ENCODE measurements at places on chromosomes 2 and 18. TPM values are rescaled to one million over a fixed set of nuclear protein-coding genes. Genes with fewer than 3 reads are reported as not detected.
A peak's percentile ranks its signal among the peaks of the same experiment; 100 is the strongest.

- no peak for DNase-seq
- no peaks in the 10 kb centered on the region for H3K27me3 ChIP-seq
- H3K27ac ChIP-seq: peak overlapping the region; percentile 14
These were observed 43.5 kb downstream of the ASAP2 start for GRCh38 chr2:9250091-9250490.

DNA sequence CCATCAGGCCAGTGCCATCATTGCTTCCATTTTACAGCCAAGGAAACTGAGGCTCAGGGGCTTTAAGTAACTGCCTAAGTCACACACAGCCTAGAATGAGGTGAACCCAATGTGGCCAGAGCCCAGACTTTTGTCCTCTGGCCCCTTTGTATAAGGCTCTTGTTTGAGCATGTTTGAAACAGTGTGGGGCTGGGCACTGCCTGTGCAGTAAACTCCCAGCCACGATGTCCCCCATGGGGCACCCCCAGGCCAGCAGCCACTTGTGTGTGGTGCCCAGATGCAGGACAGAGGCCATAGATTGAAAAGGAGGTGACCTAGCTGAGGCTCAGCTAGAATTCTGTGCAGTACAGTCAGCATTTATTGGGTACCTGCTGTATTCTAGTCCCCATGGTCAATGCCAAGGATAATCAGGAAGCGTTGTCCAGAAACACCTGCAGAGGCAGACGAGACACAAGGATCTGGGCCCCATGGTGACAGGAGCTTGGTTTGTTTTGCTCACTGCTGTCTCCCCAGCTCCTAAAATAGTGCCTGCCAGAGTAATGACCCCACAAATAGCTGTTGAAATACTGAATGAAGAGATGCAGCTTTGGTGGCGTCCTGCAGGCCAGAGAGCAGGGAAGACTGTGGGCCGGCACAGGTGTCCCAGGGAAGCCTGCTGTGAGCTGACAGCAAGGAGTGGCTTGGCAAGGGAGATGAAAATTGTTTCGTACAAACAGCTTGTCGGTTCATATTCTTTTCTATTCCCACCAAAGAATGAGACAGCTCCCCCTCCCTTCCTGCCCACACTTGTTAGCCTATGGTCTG lies 160.7 kb downstream of the LDLRAD4 start:
- no peaks in the 10 kb centered on the region for H3K36me3 ChIP-seq
- no peak overlapping the region for H3K4me3 ChIP-seq
- no peak for DNase-seq

DNA sequence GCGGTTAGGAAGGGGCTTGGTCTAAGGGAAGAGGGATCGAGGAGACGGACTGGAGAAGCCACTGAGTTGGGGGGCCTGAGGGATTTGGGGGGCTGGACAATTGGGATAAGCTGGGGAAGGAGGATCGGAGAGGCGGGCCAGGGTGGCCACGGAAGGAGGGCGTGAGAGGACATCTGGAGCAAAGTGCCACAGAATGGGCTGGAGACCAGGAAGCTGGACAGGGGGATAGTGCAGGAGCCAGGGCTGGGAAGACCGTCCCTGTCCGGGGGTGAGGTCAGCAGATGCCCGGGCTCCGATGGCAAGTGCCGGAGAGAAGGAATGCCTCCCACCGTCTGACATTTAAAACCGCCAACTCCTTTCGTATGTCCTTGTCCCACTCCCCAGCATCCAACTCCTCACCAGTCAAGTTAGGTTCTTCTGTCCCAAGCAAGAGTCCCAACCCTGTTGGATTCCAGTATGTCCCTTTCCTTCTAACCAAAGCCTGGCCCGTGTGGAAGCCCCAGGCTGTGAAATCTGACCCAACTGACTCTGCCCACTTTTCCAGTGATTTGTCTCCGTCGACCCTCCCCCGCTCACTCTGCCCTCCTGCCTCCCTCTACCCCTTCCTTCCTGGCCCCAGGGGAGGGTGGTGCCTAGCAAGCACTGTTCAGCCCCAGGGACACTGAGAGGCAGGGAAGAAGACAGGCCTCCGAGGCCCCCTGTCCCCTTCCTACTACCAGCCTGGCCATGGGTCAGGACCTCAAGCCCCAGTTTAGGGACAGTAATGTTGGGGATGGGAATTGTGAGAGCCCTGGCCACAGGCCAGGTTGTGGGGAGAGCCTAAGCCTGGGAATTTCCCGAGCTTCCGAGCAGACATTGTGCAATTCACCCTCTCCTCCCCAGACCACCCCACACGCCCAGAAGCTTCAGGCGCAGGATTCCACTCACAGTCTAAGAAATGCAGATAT lies 31.5 kb upstream of the TMBIM1 start:
- H3K4me1 ChIP-seq: peaks cover 20% of the 10 kb centered on the region
- peak overlapping the region; percentile 19 for H3K27ac ChIP-seq
- H3K27me3 ChIP-seq: peaks cover 72% of the 10 kb centered on the region
- H3K4me3 ChIP-seq: peak overlapping the region; percentile 95
- DNase-seq: peak; percentile 15

DNA sequence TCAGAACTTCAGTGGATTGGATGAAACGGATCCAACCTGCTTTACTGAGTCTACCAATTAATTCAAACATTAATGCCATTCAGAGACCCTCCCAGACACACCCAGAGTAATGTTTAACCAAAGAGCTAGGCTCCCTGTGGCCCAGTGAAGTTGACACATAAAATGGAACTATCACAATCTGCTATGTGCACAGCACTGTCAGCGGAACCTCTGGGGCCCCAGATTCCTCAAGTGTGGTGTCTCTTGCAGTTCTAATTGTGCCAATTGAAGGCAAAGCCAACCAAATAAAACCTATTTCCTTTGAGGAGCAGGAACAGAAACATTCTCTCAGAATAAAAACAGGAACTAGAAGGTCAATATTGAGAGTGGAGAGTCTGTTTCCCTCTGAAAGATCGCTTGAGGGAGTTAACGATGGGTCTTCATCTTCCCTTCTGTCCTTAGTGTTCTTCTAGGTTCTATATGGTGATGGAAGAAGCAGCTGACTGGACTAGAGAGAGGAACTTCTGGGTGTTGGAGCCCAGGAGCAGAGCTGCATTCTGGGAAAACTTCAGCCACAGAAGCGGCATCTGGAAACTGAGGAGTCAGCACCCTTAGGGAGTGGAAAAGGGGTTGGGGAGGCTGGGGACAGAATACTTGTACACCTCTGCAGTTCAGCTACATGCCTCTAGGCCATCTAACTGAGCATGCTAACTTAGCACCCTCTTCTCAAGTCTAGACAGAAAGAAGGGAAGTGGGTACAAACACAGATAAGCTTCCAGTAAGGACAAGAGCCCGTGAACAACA lies 174.4 kb upstream of the FBXO11 start:
- no peak for DNase-seq
- H3K4me3 ChIP-seq: no peak overlapping the region
- no peak overlapping the region for H3K27ac ChIP-seq
- H3K4me1 ChIP-seq: no peaks in the 10 kb centered on the region
- H3K27me3 ChIP-seq: no peaks in the 10 kb centered on the region
- H3K36me3 ChIP-seq: no peaks in the 10 kb centered on the region

GRCh38 chr18:59909289-59910036 lies 9.7 kb downstream of the PMAIP1 start:
- DNase-seq: no peak
- no peak overlapping the region for H3K27ac ChIP-seq
- H3K27me3 ChIP-seq: peaks cover 67% of the 10 kb centered on the region
- no peaks in the 10 kb centered on the region for H3K4me1 ChIP-seq

DNA sequence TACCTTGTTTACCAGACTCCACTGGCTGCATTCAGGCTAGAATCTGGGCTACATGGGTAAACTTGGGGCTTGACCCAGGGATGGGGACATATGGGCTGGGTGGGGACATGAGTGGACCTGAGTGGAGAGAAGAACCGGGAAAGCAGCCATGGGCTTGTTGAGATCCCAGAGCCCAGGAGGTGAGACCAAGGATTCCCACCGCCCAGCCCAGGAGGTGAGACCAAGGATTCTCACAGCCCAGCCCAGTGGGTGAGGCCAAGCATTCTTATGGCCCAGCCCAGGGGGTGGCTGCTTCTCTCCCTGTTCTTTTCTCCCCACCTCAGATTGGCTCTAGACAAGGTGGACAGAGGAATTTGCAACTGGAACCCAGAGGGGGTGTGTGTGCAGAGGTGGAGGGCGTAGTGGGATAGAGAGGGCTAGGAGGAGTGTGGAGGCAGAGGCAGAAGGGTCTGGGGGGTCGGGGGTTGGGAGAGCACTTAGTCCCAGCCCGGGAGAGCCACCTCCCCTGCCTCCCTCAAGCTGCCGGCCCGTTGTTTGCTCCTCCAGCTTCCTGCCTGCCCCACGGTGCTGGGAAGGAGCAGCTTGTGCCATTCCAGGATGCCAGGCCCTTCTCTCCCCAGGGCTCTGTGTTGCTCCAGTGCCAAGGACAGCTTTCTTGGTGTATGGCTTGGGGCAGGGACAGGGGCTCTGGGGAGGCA lies 25.6 kb downstream of the GLI2 start:
- H3K27me3 ChIP-seq: no peaks in the 10 kb centered on the region
- no peak for DNase-seq
- no peak overlapping the region for H3K27ac ChIP-seq
- H3K4me3 ChIP-seq: no peak overlapping the region

DNA sequence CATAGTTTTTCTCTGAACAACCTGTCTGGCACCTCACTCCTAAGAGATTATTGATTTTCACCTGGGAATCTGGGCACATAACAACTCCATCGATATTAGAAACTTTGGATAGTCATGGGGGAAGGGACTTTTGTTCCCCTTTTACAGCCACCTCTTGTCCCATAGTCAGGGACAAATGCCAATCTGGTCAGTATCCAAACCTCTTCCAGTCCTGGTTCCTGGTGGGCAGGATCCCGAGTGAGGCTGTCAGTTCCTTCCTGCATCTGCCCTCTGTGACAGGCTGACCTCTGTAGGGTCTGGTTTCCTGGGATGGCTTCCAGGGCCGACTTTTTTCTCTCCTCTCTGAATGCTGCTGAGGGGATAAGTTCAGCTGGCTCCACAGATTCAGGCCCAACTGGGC lies 11.0 kb downstream of the KIF5C start:
- H3K27me3 ChIP-seq: peaks cover 9% of the 10 kb centered on the region
- peaks cover 8% of the 10 kb centered on the region for H3K36me3 ChIP-seq
- no peak for DNase-seq
- H3K4me1 ChIP-seq: peaks cover 42% of the 10 kb centered on the region

GRCh38 chr2:241030883-241031282 lies 32.5 kb downstream of the SNED1 start:
- no peak overlapping the region for H3K4me3 ChIP-seq
- peaks cover 10% of the 10 kb centered on the region for H3K36me3 ChIP-seq
- no peak for DNase-seq
- H3K4me1 ChIP-seq: no peaks in the 10 kb centered on the region
- no peak overlapping the region for H3K27ac ChIP-seq

DNA sequence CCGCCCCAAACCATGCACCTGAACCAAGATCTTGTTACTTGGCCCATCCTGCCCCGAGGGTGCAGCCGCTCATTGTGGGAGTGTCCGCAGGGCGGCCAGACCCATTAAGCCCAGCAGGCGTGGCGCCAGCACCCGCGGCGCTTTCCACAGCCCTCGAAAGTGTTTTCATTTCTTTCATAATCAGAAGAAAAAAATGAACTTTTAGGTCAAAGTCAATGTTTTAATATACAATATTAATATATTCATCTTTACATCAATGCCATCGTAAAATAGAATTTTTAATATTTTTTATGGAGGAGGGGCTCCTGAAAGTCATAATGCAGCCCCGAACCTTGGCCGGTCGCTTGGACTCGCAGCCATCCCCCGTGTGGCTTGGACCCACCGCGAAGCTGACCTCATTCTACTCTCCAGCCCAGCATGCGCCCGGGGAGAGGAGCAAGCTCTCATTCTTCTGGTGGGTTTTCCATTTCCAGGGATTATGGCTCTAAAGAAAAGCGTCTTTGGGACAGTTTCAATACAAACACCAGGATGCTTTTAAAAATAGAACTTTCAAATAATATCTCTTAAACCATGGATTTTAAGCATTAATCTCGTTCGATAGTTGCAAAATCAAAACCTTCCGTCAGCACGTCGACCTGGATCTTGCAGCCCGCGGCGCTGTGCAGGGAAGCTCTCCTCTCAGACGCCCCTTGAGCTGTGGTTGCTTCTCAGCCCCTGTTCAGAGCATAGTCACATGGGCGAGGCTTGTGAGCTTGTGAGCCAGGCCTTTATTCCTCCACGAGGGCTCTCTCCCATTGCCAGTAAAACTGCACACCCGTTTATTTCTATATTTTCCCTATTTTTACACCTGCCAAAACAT lies 17.2 kb upstream of the ASB1 start:
- H3K27me3 ChIP-seq: no peaks in the 10 kb centered on the region
- H3K36me3 ChIP-seq: peaks cover 4% of the 10 kb centered on the region
- H3K4me3 ChIP-seq: no peak overlapping the region
- H3K27ac ChIP-seq: no peak overlapping the region

GRCh38 chr2:30400151-30400954 lies 46.7 kb upstream of the LCLAT1 start:
- H3K27me3 ChIP-seq: no peaks in the 10 kb centered on the region
- H3K27ac ChIP-seq: peak overlapping the region; percentile 28
- no peak for DNase-seq
- no peaks in the 10 kb centered on the region for H3K36me3 ChIP-seq
- no peak overlapping the region for H3K4me3 ChIP-seq

GRCh38 chr2:1815053-1815452 lies 70.7 kb upstream of the PXDN start:
- H3K27me3 ChIP-seq: peaks cover 2% of the 10 kb centered on the region
- H3K4me1 ChIP-seq: peaks cover 5% of the 10 kb centered on the region
- no peaks in the 10 kb centered on the region for H3K36me3 ChIP-seq
- no peak overlapping the region for H3K27ac ChIP-seq
- DNase-seq: no peak

- H3K36me3 ChIP-seq: no peaks in the 10 kb centered on the region
- no peak for DNase-seq
- no peaks in the 10 kb centered on the region for H3K27me3 ChIP-seq
- no peak overlapping the region for H3K4me3 ChIP-seq
- no peaks in the 10 kb centered on the region for H3K4me1 ChIP-seq
These were observed 201.9 kb upstream of the TRIB2 start for GRCh38 chr2:12514631-12515437.

DNA sequence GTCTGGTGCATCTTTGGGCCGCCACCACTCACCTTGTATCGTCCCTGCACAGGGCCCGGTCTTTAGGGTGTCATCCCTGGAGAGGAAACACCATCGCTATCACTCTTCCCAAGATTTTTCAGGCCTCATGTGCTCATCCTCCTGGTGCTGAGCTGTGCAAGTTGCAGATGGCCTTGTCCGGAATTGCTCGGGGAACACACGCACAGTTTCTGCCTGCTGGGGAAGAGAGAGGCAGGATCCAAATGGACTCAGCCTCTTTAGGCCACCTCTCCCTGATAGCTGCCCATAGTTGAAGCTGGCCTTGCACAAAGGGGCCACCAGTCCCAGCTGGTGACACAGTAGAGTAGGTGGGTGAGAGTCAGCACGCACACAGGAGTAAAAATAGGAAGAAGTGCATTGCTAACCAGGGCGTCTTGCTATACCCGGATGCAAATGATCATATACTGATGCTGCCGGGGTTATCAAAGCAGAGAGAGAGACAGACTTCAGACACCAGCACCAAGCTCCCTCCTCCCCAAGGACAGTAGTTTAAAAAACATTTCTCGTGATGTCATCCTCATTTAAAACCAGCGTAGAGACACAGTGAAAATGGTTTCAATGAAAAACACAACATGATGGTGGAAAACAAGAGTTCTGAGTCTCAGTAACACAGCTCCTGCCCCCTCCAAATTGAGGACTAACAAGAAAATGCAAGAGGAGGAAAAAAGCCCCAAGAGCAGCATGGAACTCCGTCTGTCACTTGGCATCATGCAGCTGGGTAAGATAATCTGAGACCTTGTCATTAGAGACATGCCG lies 147.5 kb upstream of the NCK2 start:
- peaks cover 32% of the 10 kb centered on the region for H3K4me1 ChIP-seq
- no peaks in the 10 kb centered on the region for H3K36me3 ChIP-seq
- DNase-seq: no peak
- H3K27ac ChIP-seq: no peak overlapping the region
- H3K27me3 ChIP-seq: no peaks in the 10 kb centered on the region

TMEM247 gene
- not detected for total RNA-seq

SCLY gene
- total RNA-seq: 46.1 TPM

C2orf92 gene
- 10.3 TPM for total RNA-seq

ACVR1C gene
- total RNA-seq: 0.09 TPM

ALMS1 gene
- total RNA-seq: 48.1 TPM

HAAO gene
- 3.5 TPM for total RNA-seq
